ENCODE measurements at places on chromosomes 3 and 15.

GRCh38 chr3:151328298-151328995 lies 902 bp downstream of the P2RY13 start:
- DNase-seq = no peak

- DNase-seq = no peak
Measured at GRCh38 chr15:41966920-41967465, 5.4 kb downstream of the EHD4 start.

GRCh38 chr3:53807117-53807810 lies 39.0 kb downstream of the CHDH start:
- DNase-seq = no peak

- no peak for DNase-seq
Measured at GRCh38 chr3:14678015-14678503, 3.1 kb downstream of the C3orf20 start.

GRCh38 chr3:4231041-4231440 lies 72.1 kb upstream of the SETMAR start:
- no peak for DNase-seq

GRCh38 chr15:60520825-60521368 lies 42.0 kb upstream of the ICE2 start:
- DNase-seq = peak; percentile 60

- DNase-seq = peak; percentile 40
Measured at GRCh38 chr3:166900866-166901577, 479.1 kb downstream of the ZBBX start.

GRCh38 chr3:124998247-124998630 lies 57.6 kb downstream of the HEG1 start:
- no peak for DNase-seq

- no peak for DNase-seq
Measured at GRCh38 chr3:97297032-97297431, 467.5 kb upstream of the ARL6 start.

GRCh38 chr3:152210697-152211096 lies 58.0 kb upstream of the MBNL1 start:
- DNase-seq = no peak

- DNase-seq = no peak
Measured at GRCh38 chr3:13009946-13010315, 63.3 kb downstream of the IQSEC1 start.

DNA sequence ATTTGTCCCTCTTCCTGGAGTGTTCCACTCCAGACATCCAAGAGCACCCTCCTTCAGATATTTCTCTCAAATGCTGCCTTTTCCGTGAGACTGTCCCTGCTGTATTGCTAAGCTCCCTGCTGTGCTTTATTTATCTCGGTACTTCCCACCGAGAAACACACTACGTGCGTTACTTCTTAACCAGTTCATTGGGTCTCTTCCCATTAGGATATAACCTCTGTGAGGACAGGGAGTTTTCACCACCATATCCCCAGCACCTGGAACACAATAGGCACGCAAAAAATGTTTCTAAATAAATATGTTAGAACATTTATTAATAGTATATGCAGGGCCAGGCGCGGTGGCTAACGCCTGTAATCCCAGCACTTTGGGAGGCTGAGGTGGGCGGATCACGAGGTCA lies 308.7 kb upstream of the IL12A start:
- no peak for DNase-seq

GRCh38 chr3:43884581-43884980 lies 193.8 kb downstream of the ABHD5 start:
- no peak for DNase-seq

GRCh38 chr15:40582726-40583246 lies 11.3 kb upstream of the KNL1 start:
- DNase-seq = no peak

DNA sequence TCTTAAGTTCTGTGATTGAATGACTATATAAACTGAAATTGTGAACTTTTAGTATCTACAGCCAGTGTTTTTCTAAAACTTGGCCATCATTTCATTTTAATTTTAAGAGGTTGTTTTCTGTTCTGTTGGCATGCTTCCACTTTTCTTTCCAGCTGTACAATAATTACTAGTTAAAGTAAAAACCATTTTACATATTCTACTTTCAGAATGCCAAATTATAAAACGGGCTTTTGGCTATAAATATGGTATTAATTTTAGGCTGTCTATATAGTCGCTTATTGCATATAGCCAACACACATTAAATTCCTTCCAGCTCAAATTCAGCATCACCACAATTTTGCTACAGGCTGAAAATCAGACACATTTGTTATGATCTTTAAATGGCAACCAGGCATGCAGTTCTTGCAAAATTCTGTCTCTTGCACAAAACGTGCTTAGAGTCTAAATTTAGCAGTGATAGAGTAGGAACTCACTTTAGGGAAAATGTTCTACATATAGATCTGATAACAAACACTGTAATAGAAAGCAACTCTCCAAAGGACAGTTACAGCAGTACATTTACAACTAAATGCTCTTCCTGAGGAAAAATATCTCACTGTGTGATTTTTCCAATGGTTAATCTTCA lies 81.1 kb downstream of the BTD start:
- DNase-seq = peak; percentile 63

- no peak for DNase-seq
Measured at GRCh38 chr3:50372349-50372748, 13.0 kb upstream of the TMEM115 start.

GRCh38 chr3:127735767-127736693 lies 63.3 kb downstream of the ABTB1 start:
- no peak for DNase-seq

DNA sequence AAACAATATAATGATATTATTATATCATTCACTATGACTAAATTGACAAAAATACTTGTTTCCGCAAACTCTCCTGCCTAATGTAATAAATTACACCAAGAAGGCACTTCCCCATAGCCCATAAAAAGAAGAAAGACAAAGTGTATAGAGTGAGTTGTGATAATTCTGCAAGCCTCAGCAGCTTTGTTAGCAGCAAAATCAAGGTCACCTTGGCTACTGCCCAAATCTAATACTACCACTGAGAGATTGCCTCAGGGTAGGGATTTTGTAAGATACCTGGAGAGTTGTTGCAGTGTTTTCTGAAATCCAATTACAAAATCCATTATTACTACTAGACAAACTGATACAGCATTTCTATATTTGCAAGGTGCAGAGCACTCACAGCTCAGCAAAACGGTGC lies 503.5 kb downstream of the FGF12 start:
- DNase-seq = peak; percentile 63

DNA sequence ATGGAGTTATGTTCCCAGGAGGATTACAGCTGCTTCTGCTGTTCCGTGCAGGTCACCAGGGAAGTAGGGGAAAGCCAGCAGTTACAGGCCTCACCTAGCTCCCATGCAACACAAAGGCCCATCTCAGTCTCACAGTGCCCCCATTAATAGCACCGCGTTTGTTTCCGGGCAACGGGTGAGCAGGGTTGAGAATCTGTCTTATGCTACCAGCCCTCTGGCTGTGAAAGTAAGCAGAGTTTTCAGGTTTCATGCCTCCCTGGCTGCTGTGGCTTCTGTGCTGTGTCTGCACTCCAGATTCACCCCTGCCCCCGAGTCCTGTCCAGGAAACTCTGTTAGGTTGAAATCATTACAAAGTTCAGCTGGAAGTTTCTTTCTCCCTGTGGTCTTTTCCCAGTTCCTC lies 254.4 kb upstream of the GPR149 start:
- no peak for DNase-seq

DNA sequence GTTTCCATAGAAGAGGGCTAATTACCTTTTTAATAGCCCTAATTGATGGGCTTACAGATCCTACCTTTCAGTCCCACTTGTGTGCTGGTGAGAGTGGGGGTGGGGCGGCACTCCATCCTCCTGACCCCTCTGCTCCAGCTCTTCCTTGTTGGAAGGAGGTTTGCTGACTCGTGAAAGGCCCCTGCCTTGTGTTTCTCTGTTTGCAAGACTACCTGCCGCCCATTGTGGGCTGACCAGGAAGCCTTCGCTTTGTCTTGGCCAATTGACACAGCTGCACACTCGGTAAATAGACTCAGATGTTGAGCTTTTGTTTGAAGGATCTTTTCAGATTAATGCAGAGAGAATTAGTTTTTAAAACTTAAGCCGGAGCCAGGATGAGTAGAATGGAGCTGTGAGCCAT lies 197.3 kb upstream of the HES1 start:
- no peak for DNase-seq

- no peak for DNase-seq
Measured at GRCh38 chr15:69391046-69391757, 22.9 kb upstream of the KIF23 start.

GRCh38 chr3:122183521-122183892 lies at the start of gene CASR:
Gene CASR, plus strand, starts transcription at chr3:122183668. Its CDS starts 70,522 bp downstream, at chr3:122254190.
- DNase-seq = no peak

GRCh38 chr3:99883138-99883461 lies 65.4 kb downstream of the CMSS1 start:
- DNase-seq = no peak

DNA sequence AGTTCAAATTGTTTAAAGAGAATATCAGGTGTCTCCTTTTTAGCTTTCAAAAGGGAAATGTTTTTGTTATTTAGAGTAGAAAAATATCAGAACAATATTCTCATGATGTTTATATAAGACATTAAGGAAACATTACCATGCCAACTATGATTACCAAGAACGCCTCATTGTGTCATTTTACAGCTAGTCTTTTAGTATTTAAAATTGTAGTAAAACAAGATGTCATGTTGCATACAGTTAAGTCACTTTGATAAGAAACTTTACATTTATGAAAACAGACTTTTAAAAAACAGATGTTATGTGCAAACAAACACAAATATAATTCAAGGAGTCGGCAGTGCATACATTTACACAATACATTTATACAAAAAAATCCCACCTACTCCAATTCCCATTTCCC lies 4.4 kb downstream of the PLSCR4 start:
- no peak for DNase-seq

GRCh38 chr3:110248666-110249065 lies 823.0 kb upstream of the NECTIN3 start:
- DNase-seq = no peak

- no peak for DNase-seq
Measured at GRCh38 chr15:90875549-90875981, 7.2 kb downstream of the FURIN start.

GRCh38 chr3:128073185-128073725 lies 21.0 kb downstream of the SEC61A1 start:
- no peak for DNase-seq

GRCh38 chr15:64990168-64990470 lies 405 bp upstream of the SPG21 start:
- DNase-seq = no peak

DNA sequence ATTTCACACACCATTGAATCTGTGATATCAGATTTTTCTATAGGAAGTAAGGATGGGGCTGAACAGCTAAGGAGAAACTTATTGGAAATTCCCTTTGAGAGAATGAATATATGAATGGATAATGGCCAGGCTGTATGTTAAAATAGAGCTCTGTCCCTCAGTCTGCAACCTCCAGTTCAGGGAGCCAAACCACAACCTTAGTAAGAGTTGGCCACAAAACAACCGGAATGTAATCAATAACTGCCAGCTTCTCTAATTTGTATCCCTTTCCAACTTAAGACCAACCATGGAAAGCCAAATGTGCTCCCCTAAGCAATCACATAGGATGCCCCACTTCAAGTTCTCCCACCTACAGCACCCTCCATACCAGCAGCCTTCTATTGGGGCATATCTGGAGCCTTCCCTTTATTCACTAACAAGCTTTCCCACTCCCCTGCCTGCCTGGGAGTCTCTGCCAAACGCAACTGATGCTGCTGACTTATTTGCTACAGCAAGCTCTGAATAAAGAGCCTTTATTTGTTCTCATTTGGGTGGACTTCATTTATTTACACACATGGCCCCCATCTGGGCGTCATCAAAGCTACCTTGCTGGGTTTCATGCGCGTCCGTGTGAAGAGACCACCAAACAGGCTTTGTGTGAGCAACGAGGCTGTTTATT lies 75.4 kb upstream of the LARS2 start:
- DNase-seq = no peak

- no peak for DNase-seq
Measured at GRCh38 chr3:143286392-143287010, 166.9 kb downstream of the CHST2 start.

DNA sequence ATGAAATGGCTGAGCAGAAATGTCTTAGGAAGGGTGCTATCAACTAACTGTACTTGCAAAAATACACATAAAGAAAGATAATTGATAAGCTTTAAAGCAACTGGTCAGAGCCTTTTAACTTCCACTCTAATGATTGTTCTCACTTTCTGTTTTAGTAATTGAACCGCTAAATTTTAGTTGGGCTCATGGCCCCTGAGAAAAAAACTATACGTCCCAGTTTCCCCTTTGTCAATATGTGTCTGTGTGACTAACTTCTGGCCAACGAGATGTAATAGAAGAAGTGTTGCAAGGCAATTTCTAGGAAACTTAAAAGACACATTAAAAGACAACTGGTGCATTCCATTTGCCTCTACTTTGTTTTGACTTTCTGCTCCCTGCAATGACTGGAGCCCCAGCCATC lies 223.9 kb downstream of the NR1D2 start:
- no peak for DNase-seq

DNA sequence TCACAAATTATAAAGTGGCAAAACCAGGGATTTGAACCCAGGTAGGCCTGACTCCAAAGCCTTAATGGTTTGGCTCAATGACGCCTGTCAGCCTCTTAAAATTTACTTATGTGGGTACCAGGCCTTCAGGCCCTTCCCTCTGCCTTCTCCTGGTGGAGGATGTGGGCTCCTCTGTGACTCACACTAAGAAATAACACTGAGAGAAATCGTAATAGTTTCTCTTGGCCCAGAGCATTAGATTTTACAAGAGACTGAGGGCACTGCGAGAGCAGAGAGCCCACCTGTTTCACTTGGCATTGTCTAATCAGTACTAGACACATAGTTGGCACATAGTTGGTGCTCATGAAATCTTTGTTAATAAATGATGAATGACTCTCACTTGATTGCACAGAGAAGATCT lies 505.2 kb downstream of the SHQ1 start:
- no peak for DNase-seq

GRCh38 chr15:97875025-97875512 lies 85.4 kb upstream of the ARRDC4 start:
- DNase-seq = no peak

- DNase-seq = no peak
Measured at GRCh38 chr3:123621186-123621849, 36.5 kb upstream of the HACD2 start.

DNA sequence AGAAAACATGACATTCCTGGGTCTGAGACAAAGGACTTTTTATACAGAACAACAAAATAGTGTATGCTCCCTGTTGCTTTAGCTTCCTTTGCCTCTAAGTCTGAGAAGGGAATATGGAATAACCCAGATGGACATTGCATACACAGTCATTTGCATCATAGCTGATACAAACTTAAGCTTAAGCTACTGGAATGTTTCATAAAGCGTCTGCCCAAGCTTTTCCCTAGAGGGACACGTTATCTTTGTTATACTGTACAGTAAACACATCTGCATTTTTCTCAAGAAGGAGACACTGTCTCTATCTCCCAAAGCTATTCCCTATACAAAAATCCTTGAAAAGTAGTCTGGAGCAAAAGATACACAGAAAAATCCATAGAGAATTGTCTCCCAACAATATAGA lies 775.0 kb downstream of the DIPK2A start:
- DNase-seq = no peak

GRCh38 chr15:53671545-53671944 lies 87.9 kb downstream of the WDR72 start:
- DNase-seq = no peak
